IPS-NIHi11 (cell line): ENCODE measurements at places on chromosomes 11 and 22.
A peak's percentile ranks its signal among the peaks of the same experiment; 100 is the strongest.

GRCh38 chr11:132894606-132895005 is 637.7 kb downstream of the OPCML start:
- no peak for DNase-seq

- no peak for DNase-seq
These were observed 59.8 kb downstream of the TENM4 start for GRCh38 chr11:79381036-79381435.

DNA sequence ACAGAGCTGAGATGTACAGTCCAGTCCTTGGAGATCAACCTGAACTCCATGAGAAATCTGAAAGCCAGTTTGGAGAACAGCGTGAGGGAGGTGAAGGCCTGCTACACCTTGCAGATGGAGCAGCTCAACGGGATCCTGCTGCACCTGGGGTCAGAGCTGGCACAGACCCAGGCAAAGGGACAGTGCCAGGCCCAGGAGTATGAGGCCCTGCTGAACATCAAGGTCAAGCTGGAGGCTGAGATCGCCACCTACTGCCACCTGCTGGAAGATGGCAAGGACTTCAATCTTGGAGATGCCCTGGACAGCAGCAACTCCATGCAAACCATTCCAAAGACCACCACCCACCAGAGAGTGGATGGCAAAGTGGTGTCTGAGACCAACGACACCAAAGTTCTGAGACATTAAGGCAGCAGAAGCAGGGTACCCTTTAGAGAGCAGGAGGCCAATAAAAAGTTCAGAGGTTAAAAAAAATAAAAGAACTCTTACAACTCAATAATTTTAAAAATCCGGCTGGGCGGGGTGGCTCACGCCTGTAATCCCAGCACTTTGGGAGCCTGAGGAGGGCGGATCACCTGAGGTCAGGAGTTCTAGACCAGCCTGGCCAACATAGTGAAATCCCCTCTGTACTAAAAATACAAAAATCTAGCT is 69.9 kb upstream of the RTL6 start:
- DNase-seq: no peak

GRCh38 chr22:40484906-40485669 is 114.7 kb downstream of the SGSM3 start:
- DNase-seq: no peak

DNA sequence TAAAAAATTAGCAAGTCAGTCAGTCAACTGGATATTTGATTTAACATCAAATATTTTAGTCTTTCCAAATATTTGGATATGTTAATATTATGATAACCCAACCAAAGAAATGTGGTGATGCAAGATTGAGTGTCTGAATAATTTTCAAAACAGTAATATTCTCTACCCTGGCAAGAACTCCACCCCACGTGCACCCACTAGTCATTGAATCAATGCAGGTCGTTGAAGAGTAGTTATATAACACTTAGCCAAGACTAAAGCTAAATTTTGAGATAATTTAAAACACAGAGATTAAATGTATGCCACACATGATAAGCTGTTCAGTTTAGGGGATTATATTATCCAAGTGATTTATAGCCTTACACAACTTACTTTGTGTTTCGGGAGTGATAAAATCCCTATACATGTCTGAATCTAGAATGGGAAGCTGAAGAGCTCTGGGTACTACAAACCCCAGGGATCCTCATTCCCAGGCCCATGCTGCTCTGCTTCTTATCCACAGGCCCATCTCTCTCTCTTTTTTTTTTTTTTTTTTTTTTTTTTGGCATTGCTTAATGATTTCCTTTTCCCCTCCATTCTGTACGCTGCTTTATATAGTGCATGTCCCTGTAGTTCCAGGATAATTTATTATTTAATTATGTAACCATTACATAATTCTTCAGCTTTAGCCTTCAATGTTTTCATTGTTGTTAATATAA is 392.9 kb downstream of the NTM start:
- no peak for DNase-seq

GRCh38 chr22:19710769-19711106 is 3.6 kb upstream of the SEPTIN5 start:
- no peak for DNase-seq

DNA sequence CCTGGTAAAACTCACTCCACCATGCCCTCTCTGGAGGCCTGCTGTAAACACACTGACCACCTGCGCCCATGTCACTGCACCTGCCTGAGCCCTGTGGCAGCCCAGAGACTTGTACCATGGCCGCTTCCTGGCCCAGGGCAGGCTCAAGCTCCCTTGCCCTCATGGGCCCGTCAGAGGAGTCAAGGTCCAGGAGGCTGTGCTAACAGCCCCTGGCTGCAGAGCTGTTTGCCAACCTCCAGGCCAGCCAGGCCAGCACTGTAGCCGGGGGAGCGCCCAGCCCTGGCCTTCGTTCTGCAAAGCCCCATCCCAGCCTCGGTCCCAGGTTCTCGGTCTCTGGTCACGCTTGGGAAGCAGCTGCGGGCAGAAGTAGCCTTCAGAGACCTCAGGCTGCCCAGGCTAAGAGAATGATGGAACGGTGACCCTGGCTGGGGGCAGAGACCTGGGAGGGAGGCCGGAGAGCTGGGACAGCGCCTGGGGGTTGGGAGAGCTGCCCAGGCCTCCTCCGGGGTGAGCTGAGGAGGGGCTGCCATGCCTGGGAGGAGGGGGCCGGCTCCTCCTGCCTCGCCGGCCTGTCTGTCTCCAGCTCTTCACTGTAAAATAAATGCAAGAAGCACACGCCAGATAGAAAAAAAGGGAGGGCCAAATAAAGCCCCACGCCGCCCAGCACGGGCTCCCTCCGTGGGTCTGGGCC is 11.9 kb upstream of the TCF20 start:
- no peak for DNase-seq

GRCh38 chr11:111913997-111914396 is 1.5 kb downstream of the HSPB2 start:
- no peak for DNase-seq

DNA sequence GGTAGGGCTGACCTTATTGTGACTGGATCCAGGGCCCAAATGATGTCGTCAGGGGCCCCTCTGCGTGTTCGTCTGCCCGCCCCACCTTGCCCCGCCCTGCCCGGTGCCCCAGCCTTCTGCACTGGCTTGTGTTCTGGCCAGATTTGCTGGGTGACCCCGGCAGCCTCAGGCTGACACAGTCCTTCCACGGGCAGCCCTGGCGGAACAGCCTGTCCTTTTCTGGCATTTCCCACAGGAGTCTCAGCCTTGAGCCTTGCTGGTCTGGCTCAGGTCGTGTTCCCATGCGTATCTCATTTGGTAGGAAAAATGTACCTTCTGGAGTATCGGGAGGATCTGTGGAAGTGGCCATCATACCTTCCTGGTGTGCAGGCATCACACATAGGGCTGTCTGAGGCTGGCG is 31.0 kb downstream of the IGHMBP2 start:
- DNase-seq: no peak

GRCh38 chr11:46675288-46675851 is 25.0 kb downstream of the ARHGAP1 start:
- no peak for DNase-seq

DNA sequence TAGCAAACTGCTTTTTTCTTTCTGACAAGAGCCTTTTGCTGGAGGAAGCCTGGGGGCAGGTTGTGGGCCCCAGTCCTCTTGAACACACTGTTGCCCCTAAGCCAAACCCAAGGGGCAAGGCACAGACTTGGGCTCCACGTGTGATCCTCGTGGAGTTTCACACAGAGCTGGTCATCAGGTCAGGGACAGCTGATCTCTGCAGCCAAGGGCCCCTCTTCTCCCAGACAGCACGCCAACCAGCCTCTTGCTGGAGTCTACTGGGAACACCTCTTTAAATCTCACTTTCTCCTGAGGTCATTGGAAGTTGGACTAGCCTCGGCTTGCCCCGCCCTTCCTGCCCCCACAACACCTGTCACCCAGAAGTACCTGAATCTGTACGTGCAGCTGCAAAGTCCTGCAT is 39.8 kb downstream of the C11orf58 start:
- no peak for DNase-seq

- no peak for DNase-seq
These were observed 2.7 kb downstream of the CAPN5 start for GRCh38 chr11:77069336-77069968.

- DNase-seq: peak; percentile 62
These were observed at the start of gene TMA7B for GRCh38 chr22:39959640-39960447. Gene TMA7B (plus strand): TSS chr22:39960397. CDS start chr22:39964375, 3,978 bp downstream.

DNA sequence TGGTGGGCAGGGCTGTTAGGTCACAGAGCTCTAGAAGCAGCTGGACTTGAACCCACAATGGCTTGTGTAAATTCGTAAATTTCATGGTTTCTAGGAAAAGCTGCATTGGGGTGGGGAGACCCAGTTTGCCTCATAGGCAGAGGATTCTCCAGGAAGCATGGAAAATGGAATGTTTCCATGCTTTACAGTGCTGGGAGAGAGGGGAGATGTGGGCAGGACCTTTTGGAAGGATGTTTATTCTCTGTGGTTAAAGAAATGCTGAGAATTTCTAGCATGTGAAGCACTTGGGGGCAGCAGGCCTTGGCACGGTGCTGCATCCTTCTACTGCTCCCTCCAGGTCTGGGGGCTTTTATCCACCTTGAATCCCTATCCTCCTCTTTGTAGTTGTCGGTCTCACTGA is 46.3 kb downstream of the TRAF6 start:
- no peak for DNase-seq

- no peak for DNase-seq
These were observed 22.8 kb downstream of the TEAD1 start for GRCh38 chr11:12696911-12697581.

DNA sequence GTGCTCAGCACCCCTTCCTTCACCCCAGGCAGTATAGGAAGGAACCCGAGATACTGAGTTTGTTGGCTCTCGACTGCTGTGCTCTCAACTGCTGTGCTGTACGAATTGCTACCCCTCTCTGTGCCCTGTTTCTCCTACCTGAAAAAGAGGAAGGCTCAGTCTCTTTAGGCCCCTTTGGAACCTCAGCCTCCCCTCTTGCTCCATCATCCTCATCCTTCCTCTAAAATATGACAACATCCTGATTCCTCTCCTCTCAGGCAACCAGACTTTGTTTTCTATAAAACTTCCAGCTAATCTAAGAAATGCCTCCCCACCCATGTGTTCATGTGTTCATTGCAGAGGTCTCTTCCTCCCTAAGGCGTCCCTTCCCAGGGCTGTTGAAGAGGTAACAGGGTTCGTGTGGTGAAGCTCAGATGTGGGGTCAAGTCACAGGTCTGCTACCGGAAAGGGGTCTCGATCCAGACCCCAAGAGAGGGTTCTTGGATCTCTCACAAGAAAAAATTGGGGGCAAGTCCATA is 35.5 kb upstream of the CD82 start:
- peak; percentile 0 for DNase-seq

DNA sequence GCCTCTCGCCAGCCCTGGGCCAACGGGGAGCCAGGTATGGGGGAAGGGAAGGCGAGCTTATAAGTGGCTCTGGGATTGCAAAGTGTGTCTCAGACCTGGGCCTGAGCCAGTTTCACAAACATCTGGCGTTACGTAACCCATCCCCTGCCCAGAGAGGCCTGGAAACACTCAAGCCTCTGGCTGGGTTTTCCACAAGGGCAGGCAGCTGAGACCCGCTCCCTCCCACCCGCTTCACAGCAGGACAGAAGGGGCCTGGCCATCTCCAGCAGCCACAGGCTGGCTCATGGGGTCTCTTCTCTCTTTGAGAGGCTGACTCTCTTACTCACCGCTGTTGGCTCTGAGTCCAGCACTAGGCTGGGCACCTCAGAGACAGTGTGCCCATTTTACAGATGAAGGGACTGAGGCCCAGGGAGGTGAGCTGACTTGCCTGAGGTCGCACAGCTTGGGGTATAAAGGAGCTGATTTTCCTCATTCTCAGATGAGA is 44.5 kb downstream of the TRIOBP start:
- DNase-seq: no peak

- DNase-seq: no peak
These were observed 84.2 kb downstream of the FAM168A start for GRCh38 chr11:73513707-73514106.

- no peak for DNase-seq
These were observed 122.7 kb upstream of the FAT3 start for GRCh38 chr11:92101920-92102319.

DNA sequence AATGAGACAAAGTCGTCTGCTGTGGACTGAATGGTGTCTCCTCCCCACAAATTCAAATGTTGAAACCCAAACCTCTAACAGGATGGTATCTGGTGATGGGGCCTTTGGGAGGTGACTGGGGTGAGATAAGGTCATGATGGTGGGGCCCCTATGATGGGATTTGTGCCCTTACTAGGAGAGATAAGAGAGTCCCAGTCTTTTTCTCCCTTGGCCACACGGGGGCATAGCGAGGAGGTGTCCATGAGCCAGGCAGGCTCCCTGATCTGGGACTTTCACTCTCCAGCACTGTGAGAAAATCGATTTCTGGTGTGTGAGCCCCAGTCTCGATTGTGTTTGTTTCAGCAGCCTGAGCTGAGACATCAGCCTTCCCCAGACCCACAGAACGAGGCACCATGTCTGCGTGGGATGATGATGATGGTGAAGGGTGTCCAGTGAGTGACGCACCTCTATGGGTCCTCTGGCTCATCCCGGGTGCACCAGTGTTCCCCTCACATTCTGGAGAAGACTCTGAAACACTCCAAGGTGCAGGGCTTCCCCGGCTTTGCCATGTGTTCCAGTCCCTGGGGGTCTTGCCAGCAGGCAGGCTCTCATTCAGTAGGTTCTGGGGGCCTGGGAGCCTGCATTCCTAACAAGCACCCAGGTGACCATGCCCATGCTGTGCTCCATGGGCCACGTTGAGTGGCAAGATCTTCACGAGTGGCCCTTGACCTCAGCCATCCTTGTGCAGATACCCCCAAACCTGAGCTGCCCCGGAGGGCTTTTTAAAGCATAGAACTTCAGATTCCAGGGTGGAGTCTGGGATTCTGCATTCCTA is 363.0 kb downstream of the CTTN start:
- no peak for DNase-seq

DNA sequence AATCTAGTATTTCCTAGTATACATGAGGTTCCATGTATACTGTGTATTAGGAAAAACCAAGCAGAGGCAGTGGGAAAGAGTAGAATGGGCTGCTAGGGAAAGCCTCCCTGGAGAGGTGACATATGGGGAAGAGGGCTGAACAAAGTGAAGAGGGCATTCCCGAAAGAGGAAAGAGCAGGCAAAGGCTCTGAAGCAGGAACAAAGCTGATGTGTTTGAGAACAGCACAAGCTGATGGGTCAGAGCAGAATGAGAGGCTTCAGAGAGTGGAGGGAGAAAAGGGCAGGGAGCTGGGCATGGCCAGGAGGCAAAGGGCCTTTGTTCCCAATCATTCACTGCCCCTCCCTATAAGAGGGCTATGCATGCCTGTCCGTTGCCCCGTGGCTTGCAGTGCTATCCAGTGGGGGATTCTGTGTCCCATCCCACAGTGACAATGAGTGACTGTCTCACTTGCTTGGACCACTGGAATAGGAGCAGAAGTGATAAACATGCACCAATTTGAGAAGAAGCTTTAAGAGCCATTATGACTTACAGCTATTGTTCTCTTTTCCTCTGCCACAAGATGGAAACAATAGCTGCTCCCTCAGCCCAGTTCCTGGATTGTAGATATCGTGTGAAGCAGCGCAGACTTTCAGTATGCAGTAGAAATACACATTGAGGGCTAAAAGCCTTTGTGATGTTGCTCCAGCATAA is 39.6 kb downstream of the GALNT18 start:
- DNase-seq: no peak
